ENCODE measurements at places on chromosomes 2 and 18.
A peak's percentile ranks its signal among the peaks of the same experiment; 100 is the strongest.

GRCh38 chr18:47756364-47757016 is 174.0 kb downstream of the SMAD2 start:
- no peak for DNase-seq

DNA sequence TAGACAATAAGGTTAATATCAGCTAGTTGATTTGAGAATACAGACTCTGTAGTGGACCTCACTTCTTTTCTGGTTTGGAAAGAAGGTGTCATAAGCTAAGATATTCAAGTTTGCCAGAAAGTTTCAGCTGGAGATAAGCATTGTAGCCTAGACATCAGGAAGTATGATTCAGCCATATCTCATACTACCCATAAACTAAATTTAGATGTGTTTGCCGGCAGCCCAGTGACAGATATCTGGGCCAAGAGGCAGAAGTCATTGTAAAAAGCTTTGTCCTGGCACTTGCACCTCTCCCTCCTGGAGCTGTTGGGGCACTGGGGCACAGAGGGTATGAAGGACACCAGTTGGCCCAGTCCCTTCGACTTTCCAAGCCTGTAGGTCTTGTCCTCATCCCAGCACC is 128.0 kb downstream of the EPHA4 start:
- DNase-seq: no peak

DNA sequence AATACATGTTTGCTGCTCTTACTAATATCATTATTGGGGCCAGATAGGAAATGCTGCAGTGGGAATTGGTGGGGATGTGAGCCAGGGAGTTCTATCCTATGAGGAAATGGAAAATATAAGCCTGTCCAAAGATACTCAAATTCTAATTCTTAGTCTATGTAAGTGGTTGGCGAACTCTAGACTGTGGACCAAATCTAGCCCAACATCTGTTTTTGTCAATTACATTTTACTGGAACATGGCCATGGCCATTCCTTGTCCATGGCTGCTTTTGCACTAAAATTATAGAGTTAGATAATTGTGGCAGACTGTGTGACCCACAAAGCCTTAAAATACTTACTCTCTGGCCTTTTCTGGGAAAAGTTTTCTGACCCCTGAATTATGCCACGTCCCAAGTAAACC is 113.3 kb downstream of the MGAT5 start:
- no peak for DNase-seq

DNA sequence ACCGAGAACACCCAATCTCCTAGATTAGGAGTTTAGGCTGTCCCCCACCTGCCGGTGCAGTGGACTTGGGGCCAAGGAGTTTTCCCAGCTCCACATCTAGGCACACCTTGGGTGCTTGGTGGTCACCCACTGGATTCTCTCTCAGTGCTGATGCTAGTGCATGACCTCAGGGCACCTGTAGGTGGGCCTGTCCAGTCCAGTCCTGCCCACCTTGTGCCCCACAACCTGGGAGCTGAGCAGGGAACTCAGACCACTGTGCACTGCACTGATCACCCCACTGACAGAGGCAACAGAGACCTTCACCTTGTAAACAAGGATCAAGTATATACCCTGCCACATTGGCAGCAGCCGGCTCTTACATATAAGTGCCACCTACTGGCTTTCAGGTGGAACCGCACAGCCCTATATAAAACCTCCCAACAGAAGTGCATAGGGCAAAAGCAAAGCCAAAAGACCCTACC is 12.7 kb upstream of the CDH19 start:
- DNase-seq: no peak

- no peak for DNase-seq
These were observed 929.7 kb downstream of the LRP1B start for GRCh38 chr2:141201016-141201565.

- DNase-seq: no peak
These were observed 86.9 kb downstream of the SOS1 start for GRCh38 chr2:39033980-39034379.

- no peak for DNase-seq
These were observed 190.9 kb upstream of the FOSL2 start for GRCh38 chr2:28201671-28202180.

- no peak for DNase-seq
These were observed 35.8 kb downstream of the METTL4 start for GRCh38 chr18:2535419-2535910.

- DNase-seq: no peak
These were observed 46.3 kb downstream of the ZNF519 start for GRCh38 chr18:14085770-14086457.

- no peak for DNase-seq
These were observed at the start of gene SDC1 for GRCh38 chr2:20224716-20225293. Gene SDC1 (minus strand): TSS chr2:20225130. CDS start chr2:20224867, 263 bp downstream.

GRCh38 chr2:1781291-1782080 is 37.2 kb upstream of the PXDN start:
- no peak for DNase-seq

DNA sequence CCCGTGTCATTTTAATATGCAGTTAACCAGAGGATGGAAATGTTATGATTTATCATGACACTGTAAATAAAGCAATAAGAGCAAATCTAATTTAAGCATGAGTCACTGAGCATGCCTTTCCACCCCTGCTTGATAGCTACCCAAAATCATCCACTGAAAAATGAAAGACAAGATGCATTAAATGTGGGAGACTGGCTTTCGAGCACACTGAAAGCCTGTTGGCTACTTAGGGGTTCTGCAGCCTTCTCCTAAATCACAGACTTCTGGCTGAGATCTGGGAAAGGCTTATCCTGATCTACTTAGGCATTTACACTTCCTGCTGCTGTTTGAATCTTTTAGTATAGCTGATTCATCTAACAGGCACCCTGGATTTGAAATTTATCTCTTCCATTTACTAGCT is 778.3 kb upstream of the CDH7 start:
- DNase-seq: no peak

- DNase-seq: peak; percentile 44
These were observed 727 bp downstream of the FBXO11 start for GRCh38 chr2:47905386-47906156.

GRCh38 chr2:177329064-177329463 is 63.5 kb upstream of the AGPS start:
- no peak for DNase-seq

DNA sequence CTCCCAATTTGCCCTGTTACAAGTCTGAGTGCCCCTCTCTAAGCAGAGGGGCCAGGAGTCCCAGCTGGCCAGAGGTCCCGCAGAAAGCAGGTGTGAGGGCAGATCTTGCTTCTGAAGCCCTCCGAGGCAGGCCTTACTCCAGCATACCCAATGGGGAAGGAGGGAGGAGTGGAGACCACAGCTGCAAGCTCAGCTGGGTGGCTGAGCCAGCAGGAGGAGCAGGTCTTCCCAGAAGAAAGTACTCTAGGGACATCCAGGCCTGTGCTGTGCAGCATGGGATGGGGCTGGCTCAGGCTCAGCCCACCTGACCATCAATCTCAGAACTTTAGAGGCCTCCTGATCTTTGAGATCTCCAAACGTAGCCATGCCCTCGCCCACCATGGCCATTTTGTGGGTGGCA is 31.3 kb downstream of the PLB1 start:
- no peak for DNase-seq

DNA sequence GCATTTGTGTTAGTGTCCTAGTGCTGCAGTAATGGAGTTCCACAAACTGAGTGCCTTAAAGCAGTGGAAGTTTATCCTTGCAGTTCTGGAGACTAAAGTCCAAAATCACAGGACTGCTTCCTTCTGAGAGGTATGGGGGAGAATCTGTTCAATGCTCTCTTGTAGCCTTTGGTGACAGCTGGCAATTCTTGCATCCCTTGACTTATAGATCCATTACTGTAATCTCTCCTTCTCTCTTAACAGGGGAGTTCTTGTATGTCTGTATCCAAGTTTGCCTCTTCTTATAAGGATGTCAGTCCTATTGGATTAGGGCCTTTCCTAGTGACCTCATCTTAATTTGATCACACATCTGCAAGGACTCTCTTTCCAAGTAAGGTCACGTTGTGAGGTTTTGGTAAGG is 69.9 kb downstream of the XRCC5 start:
- no peak for DNase-seq

- DNase-seq: no peak
These were observed 370.4 kb downstream of the XIRP2 start for GRCh38 chr2:167258712-167259111.

GRCh38 chr2:158965641-158966040 is 2.8 kb upstream of the TANC1 start:
- no peak for DNase-seq

DNA sequence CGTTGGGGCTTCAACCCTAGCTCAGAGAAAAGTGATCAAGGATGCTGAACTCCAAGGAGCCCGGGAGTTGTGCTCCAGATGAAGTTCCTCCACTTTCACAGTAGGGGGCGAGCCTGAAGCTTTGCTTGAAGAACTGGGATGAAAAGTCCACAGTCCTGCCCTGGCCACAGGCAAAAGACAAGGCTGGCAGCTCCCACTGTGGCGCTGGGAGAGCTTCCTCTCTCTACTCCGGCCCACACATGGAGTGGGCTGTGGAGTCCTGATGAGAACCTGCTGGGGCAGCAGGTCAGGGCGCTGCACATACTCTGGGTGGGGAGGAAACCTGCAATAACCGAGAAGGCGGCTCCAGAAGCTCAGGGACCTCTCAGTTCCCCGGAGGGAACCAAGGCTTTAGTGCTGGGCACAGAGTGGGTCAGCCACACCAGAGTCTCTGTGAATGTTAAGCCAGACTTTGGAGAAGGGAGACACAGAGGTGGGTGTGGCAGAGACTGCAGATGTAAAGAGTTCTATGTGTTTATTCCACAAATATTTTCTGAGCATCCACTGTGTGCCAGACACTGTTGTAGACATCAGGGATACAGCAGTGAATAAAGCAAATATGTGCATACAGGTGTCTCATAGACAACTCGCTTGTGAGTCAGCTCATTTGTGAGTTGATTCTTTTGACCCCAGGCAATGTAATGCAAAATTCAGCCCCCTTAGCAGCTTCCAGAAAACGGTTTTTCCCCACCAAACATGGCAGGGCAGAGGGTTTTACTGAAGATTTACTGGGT is 48.0 kb upstream of the MRPL33 start:
- no peak for DNase-seq

GRCh38 chr2:45018023-45018422 is 8.8 kb upstream of the SIX2 start:
- no peak for DNase-seq

DNA sequence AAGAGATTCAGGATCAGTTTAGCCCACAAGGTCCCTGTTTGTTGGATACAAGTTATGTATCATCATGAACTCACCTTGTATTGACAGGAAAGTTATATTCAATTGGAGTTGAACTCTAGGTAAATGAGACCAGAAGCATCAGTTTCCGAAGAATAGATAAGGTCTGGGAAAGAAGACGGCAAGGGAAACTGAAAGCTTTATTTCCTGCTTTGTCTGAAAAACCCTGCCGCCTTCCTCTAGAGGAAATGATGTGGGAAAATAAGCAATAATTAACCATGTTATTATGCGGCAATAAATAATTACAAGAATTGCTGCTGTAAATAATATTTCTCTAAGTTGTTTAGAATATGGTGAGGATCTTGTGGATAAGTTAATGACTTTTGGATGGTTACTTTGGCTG is 32.0 kb downstream of the LPIN1 start:
- DNase-seq: no peak

GRCh38 chr18:9665314-9665713 is 42.8 kb upstream of the RAB31 start:
- DNase-seq: no peak

DNA sequence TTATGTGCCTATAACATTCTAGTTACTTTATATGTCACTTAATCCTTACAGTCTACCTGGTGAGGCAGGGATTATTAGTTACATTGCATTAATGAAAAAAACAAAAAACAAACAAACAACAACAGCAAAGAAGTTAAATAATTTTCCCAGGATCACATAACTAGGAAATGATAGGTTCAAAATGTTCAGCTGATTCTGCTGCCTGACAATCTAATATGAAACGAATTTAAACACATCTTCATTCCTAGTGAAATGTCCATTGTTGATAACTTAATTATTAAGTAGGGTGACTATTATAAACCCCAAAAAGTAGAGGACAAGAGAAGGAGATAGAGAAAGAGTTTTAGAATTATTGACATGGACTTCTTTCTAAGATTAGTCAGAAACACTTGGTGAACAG is 22.6 kb downstream of the HOXD1 start:
- no peak for DNase-seq

DNA sequence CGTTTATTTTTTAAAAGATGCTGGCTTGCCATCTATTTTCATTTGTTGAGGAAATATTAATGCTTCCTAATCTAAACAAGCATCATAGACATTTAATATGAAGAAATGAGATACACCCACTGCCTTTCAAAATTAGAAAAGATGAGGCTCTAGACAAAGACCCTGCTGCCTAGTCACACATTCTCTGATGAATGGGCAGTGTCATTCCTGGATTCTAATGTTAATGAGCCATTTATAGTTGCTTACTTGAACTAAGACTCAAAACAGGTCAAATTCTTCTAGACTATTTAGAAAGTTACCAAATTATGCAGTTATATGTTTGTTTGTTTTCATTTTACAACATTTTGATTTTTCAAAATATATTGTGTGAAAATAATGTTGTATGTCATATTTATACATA is 237.6 kb downstream of the CDH7 start:
- DNase-seq: no peak

DNA sequence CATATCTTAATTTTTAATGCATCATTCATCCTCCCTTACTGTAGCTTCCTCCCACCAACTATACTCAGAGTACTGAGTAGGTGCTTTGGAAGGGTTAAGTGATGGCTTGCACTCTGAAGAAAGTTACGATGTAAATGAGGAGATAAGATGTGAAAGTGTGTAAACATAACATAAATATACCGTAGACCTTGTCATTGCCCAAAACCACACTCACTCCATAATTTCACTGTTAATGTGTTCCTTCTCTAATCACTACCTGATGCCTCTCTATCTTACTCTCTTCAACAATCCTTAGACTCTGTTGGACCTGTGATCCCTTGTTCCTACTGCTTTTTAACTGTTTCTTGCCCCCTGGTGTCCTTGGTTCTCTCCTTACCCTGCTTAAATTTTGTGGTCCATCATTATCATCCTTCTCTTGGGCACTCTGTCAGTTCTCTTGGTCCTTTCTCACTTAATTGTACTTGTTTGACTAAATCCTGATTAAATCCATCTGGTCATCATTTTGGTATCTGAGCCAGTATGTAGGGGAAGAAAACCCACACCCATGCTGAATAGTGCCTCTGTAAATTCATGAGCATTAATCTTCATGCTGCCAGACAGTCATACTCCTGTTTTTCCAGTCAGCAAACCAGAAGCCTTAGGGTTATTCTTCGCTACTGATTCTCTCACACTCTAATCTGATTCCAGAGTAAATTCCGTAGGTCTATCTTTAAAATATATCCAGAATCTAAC is 45.0 kb downstream of the PMS1 start:
- DNase-seq: no peak

DNA sequence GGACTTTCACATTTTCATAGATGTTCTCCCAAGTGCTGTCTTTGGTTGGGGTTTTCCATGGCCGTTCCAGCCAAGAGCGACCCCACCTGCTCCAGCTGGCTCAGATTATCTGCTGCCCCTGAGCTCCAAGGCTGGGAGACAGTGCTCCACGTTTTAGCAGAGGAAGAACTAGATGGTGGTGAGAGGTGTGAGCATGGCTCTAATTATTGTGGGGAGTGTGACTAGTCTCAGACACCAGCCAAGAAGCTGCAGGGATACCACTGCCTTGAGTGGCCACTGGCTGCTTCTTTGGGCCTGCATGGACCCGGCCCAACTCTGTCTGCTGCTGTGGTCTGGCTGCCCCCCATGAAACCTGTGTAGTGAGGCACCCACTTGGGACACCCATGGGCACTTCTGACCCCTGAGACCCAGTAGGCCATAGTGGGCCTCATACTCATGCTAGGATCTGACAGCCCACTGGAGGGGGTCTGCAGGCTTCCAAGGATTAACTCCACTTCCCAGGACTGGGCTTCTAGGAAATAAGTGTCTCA is 2.8 kb upstream of the NCL start:
- no peak for DNase-seq

GRCh38 chr2:85410584-85411404 is 628 bp upstream of the CAPG start:
- no peak for DNase-seq

All from stimulated activated CD4-positive, alpha-beta T cell treated with anti-CD3 and anti-CD28 coated beads, TNF-alpha, amount 100 ng/mL, for 4 hours (primary cell).